ENCODE measurements at places on chromosomes 11 and 22. TPM values are rescaled to one million over a fixed set of nuclear protein-coding genes. Genes with fewer than 3 reads are reported as not detected.

Gene BCO2
- 0.86 TPM for total RNA-seq

Gene DDX6
- 112 TPM for total RNA-seq

Gene PPP6R2
- 45.2 TPM for total RNA-seq

Gene FBXO3
- 53.8 TPM for total RNA-seq

Gene CHRM4
- 0.09 TPM for total RNA-seq

Gene IFTAP
- total RNA-seq: 46.8 TPM

Gene CBLIF
- not detected for total RNA-seq

Gene OR51E2
- not detected for total RNA-seq

Gene SCGB1D2
- not detected for total RNA-seq

Gene ARFIP2
- 40.8 TPM for total RNA-seq

Gene VWCE
- total RNA-seq: 14.9 TPM

Gene SLC5A1
- total RNA-seq: not detected

Gene LGALS12
- not detected for total RNA-seq

Gene PEX16
- 33.5 TPM for total RNA-seq

Gene IL17REL
- total RNA-seq: not detected

Gene RBX1
- 70.0 TPM for total RNA-seq

Gene PIH1D2
- total RNA-seq: 1.4 TPM

Gene PGA5
- total RNA-seq: 2.1 TPM

Gene FAT3
- total RNA-seq: under 0.01 TPM

Gene CASP12
- total RNA-seq: not detected

Gene OR10A2
- not detected for total RNA-seq

Gene ARVCF
- total RNA-seq: 10.7 TPM

Gene APBB1
- 69.9 TPM for total RNA-seq

Gene RAPSN
- total RNA-seq: 0.16 TPM

Gene MMP11
- 5.0 TPM for total RNA-seq

Gene RFPL2
- not detected for total RNA-seq

Gene FZD4
- total RNA-seq: 33.6 TPM

Gene CRYBB3
- not detected for total RNA-seq

Gene ZNF280B
- not detected for total RNA-seq

Gene APOA5
- total RNA-seq: not detected

Gene ASPHD2
- 1.2 TPM for total RNA-seq

Gene CNIH2
- total RNA-seq: 0.17 TPM

Gene KCNC1
- not detected for total RNA-seq

Gene LYVE1
- not detected for total RNA-seq

Gene APOC3
- not detected for total RNA-seq

Gene PARVG
- total RNA-seq: 0.09 TPM

Gene DLG2
- 3.3 TPM for total RNA-seq

Gene TRIM49
- not detected for total RNA-seq

All from bronchial smooth muscle cell (primary cell).